ENCODE measurements at places on chromosomes 6 and 20.

DNA sequence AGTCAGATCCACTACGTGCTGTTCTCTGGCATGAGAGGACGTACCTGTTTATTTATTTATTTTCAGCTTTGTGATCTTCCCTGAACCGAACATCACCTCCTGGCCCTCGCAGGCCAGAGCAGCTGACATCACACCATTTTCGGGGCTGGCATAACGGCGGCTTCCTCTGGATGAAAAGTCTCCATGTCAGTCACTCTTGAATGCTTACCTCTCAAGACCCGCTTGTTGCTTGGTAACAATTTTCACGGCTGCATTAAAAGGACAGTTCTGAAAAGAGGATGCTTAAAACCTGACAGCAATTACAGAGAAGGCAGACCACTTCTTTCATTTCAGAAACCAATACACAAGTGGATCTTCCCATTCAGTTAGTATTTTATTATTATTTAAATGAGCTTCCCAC is 159.8 kb upstream of the CDH4 start:
- DNase-seq: no peak

DNA sequence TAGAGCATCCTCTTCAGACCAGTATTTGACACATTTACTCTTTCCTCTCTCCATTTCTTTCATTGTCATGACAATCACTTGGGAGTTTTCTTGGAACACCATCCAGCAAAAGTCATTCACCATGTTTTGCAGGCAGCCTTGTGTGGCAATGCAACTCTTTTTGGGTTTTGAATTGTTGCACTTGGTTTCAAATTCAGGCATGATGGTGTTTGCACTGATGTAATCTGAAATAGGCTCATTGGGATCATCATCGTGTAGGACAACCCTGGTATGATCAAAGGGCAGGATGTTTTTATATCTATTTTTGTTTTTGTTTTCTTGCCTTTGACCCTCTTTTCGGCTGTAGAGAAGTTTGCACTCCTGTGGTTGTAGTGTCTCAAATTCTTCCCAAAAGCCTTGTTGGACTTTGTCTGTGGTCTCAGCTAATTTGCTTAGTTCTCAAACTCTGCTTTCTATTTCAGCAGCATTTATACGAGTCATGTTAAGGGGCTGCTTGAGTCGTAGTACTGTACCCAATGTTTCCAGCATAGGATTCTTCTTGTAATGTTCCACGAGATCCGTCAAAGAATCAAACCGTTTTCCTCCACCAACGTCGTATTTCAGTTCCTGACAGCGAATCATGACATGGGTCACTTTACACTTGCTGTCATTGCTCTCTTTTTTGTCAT is 160.8 kb upstream of the TNFAIP3 start:
- DNase-seq: no peak

- DNase-seq: peak; percentile 69
These were observed 62.9 kb downstream of the MRPL14 start for GRCh38 chr6:44064089-44064947.

- DNase-seq: no peak
These were observed 48.1 kb upstream of the CTAGE9 start for GRCh38 chr6:131758920-131759319.

- no peak for DNase-seq
These were observed 31.6 kb upstream of the PXDC1 start for GRCh38 chr6:3782876-3783832.

- DNase-seq: peak; percentile 88
These were observed at the start of gene FAM210B for GRCh38 chr20:56358600-56359211. Gene FAM210B (plus strand): TSS chr20:56358974. CDS start chr20:56359006, 32 bp downstream.

DNA sequence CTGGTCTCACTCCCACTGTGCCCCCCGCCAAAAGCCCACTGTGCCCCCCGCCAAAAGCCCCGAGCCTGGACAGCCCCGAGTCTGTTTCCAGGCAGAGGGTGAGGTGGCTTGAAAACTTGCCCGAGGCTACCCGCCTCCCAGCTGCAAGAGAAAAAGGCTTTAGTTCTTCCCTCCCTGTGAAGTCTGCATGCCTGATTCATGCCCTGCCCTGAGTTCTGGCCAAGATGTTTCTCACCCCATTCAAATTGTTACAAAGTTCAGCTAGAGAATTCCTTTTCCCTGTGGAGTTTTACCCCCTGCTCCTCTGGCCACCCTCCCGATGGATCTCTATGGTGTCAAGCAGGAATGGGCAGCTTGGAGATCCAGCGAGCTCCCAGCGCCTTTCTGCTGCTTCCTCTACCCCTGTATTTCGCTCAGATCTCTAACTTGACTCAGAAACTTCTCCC is 298.8 kb upstream of the MAP3K7 start:
- DNase-seq: no peak

- DNase-seq: no peak
These were observed 1.5 kb downstream of the SNAP25 start for GRCh38 chr20:10219993-10220750.

- DNase-seq: no peak
These were observed 8.2 kb downstream of the STX7 start for GRCh38 chr6:132504757-132505156.

- DNase-seq: no peak
These were observed 45.0 kb upstream of the FUCA2 start for GRCh38 chr6:143556529-143556928.

DNA sequence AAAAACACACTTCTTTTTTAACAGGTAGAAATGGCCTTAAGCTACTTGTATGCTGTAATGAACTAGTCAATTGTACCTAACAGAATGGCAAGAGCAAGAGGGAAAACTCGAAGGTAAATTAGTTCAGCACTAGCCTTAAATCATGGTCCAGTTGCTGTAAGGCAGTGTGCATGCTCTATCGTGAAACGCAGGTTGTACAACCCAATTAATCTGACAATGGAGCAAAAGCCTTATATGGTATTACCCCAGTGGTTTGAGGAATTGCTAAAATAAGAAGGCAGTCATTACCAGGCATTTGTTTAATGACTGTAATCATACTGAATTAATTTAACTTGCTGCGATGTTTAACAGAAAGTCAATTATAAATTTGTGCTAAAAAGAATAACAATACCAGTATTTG is 69.3 kb upstream of the SOX4 start:
- DNase-seq: no peak

DNA sequence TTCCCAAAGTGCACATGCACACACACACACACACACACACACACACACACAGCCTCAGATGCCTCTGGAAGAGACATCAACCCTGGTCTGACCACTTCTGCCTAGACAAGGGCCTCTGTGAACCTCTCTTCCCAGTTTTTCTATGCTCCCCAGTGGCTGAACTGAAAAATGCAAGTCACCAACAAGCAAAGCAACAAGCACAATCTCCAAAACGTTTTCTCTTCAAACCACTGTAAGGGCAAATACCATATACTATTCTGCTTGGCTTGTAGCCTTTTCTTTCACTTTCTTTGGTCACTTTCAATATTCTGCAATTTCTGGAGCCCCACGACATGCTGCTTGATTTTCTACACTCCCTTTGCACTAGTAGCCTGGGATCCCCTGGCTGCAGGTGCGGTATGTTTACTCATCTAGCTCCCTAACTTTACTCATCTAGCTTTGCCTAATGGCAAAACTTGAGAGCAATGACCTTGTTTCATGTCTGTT is 121.4 kb upstream of the DST start:
- peak; percentile 64 for DNase-seq

DNA sequence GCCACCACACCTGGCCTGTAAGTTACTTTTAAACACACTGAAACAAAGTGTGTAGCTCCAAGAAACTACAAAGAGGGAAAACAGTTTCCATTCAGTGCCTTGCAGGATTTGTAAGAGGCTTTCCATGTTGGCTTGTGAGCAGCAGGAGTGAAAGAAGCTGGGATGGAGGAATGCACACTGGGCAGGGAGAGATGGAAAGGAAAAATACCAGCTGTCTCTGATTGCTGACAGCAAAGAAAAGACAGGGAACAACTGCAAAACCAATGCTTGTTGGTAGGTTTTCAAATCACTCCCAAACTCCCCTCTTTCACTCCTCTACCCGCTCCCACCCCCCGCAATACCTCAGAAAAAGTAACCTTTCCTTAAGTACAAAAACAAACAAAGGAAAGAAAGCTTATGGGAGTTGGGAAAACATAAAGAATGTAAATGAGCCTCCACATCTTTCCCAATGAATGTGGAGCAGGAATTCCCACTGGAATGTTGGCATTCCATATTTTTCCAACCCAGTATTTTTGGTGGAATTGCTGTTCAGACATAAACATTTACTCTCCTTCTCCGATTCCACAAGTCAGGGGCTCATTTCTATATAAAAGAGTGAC is 166.1 kb downstream of the THBS2 start:
- no peak for DNase-seq

DNA sequence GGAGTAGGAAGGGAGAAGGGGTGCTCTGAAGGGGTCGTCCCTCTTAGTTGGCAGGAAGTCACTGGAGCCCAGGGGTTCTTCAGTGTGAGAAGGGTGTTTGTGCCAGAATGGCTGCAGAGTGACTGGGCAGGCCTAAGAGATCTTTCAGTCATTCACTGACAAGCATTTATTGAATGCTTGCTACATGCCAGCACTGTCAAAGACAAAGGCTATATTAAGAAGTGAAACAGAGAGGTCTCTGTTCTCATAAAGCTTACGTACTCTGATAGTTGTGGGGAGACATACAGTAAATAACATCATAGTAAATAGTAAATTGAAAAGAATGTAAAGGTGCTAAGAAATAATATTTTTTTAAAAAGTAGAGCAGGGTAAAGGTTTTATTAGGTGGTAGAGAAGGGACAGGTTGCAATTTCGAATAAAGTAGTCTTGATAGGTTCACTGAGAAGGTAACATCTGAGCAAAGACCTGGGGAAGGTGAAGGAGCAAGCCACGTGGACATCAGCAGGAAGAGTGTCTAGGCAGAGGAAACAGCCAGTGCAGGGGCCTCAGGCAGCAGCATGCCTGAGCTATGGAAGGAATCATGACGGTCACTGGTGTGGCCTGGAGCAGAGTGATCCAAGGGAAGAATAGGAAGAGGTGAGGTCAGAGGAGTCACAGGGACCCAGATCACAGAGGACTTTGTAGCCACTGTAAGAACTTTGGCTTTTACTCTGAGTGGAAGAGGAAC is 36.3 kb upstream of the RNF8 start:
- no peak for DNase-seq

GRCh38 chr6:87171938-87172633 is 16.7 kb downstream of the ZNF292 start:
- no peak for DNase-seq

DNA sequence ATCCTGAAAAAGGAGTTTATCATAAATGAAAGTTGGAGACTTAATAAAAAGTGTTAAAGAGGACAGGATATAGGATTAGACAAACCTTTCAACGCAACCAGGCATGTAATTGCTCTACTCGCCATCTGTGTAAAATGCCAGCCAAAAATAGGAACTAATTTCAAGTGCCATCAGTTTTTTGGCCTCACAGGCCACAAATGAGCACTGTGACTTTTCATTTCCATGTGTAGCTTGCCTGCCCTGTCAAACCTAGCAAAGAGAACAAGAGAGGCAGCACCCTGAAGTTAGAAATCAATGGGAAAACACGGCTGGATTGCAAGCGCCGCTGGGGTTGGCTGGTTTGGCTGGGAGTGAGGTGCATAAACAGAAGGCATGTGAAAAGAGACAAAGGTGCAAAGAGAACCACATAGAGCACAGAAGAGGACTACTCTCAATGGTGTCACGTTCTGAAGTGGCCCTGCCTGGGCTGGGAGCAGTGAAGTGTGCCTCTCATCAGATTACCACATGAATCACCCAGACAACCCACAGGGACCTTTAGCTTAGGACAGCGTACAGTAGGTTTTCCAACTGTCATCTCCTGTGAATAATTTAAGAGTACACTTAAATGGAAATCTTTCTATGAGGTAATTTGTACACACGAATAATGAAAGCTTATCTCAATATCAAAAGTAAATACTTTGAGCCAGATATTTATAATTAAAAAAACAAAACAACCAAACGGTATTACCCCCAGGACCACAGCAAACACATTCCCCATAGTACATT is 78.0 kb upstream of the NHSL1 start:
- DNase-seq: peak; percentile 74

GRCh38 chr6:26360451-26361416 is 4.3 kb upstream of the BTN3A2 start:
- DNase-seq: no peak

DNA sequence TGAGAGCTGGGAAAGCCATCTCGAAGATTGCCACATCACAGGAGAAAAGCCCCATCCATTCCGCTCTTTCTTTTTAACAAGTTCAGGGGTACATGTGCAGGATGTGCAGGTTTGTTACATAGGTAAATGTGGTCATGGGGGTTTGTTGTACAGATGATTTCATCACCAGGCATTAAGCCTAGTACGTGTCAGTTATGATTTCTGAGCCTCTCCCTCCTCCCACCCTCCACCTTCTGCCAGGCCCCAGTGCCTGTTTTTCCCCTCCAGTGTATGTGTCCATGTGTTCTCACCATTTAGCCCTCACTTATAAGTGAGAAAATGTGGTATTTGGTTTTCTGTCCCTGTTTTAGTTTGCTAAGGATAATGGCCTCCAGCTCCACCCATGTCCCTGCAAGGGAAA is 566.5 kb upstream of the AGPAT4 start:
- DNase-seq: no peak

DNA sequence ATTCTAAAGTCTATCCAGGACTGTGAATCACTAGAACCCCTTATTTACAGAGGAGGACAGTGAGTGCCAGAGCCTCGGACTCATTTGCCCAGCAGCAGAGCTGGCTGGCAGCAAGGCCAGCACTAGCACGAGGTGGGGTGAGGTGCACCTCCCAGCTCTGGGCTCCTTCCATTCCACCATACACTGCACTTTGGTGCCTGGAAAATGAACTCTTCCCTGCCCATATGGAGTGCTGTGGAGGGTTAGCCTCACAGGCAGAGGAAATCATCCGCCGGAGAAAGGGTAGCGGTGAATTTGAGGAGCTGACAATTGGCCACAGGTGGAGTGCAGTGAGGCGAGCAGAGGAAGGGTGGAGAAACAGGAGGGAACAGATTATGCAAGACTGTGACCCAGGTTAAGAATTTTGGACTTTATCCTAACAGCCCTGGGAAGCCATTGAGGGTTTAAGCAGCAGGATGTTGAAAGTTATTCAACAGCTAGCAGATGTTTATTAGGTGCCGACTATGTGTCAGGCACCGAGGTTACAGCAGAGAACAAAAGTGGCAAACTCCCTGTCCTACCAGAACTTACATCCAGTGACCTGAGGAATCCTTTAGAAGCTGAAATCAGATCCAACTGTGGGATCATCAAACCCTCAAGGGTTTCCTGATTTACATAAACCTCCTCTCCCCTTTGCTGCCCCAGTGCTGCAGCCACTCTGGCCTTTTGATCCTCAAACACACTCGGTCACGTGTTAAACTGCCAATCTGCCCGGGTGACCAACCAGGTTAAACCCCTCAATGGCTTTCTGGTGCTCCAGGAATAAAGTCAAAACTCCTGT is 6.2 kb downstream of the TRIM26 start:
- peak; percentile 48 for DNase-seq

DNA sequence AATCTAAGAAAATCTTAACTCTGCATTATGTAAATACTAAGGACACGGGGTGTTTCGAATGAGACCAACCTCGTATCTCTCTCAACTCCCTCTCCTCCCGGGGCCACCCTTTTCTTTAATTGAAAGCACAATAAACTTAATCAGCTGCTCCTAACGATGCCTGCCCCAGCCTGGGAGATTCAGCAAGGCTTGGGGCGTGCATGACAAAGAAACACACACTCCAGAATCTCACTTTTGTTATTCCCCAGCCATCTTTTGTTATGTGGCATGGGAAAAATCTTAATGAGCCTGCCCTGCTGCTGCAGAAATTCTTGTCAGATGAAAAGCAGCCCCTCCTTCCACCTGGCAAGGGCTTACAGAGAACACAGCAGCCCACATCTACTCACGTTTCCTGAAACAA is 117.4 kb downstream of the TTLL2 start:
- no peak for DNase-seq
